ENCODE measurements at places on chromosomes 11 and 22.

DNA sequence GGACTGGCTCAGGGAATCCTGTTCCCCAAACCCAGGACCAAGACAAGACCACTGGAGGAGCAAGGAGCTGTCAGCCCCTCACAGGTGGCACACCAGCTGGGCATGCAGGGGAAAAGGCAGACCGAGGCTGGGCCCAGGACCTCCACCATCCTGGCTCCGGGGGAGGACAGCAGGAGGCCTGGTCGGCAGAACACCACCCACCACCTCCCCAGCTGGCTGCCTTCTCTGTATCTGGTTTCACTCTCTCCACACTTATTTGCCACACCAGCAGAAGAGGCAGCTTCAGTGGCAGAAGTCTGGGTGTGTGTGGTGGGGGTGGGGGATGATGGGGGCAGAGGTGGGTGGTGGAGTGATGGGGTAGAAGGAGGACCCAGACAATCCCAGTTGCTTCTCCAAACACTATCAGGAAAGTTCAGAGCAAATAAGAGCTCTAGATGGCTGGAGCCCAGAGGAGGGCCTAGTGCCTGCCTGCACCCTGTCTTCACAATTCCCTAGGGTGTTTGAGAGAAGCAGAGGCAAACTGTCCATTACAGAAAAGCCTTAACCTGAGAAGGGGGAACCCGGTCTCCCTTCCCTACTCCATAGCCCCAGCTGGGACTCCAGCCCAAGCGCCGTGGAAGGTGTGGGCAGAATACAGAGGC, 51.9 kb upstream of the CDON start:
- no peak for DNase-seq

DNA sequence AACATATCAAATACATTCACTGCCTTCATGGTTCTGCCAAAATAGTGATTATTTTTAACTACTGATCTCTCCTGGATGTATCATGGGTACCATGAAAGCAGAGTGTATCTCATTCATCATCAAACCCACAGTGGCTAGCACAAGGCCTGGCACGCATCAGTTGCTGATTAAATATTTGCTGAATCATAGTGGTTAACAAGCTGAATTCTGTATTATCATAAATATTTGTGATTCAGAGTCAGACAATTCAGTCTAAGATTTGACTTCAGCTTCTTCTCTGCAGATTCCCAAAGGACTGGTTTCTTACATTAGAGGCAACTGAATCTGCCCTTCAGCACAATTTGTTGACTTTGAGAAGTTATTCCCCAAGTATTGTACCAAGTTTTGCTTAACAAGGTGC, 715.8 kb upstream of the LRRC4C start:
- no peak for DNase-seq

DNA sequence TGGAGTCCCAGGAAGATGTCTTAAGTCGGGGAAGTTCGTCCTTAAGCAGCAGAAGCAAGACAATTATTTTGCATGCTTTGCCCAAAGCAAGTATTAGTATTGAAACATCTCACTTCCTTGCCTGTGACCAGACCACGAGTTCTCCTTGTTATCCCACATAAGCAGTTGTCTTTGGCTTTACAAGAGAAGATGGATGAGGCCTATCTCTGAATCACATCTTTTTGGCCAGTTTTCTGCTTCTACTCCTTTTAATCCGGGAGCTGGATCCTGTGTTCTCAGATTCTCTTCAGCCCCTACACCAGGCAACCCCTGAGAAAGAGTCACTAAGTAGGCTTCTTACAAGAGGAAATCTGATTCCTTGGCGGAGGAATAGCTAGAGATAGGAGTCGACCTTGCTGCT, 2.1 kb downstream of the SYT9 start:
- no peak for DNase-seq

- no peak for DNase-seq
Measured at GRCh38 chr11:64051297-64051696, 15.6 kb downstream of the FLRT1 start.

- peak; percentile 62 for DNase-seq
Measured at GRCh38 chr11:66289548-66290329, 796 bp upstream of the YIF1A start.

Data from stimulated activated CD4-positive, alpha-beta T cell treated with anti-CD3 and anti-CD28 coated beads, Interleukin-1b, Interleukin-23, amount 100 ng/mL, for 1 hour (primary cell).